ENCODE measurements at places on chromosomes 2 and 18. TPM values are rescaled to one million over a fixed set of nuclear protein-coding genes. Genes with fewer than 3 reads are reported as not detected.

Gene ST8SIA5
- not detected for total RNA-seq

Gene TEKT4
- total RNA-seq: 0.15 TPM

Gene DIS3L2
- total RNA-seq: 30.4 TPM

Gene KCNJ13
- total RNA-seq: not detected

Gene CYP26B1
- total RNA-seq: 0.55 TPM

Gene TRIM54
- total RNA-seq: 8.2 TPM

Gene CHST9
- not detected for total RNA-seq

Gene CAPN14
- total RNA-seq: 0.35 TPM

Gene IL1RL1
- total RNA-seq: 0.55 TPM

Gene CFAP65
- total RNA-seq: not detected

Gene AFF3
- not detected for total RNA-seq

Gene PLEK
- not detected for total RNA-seq

Gene ATP8B1
- total RNA-seq: 16.7 TPM

Gene TTR
- total RNA-seq: not detected

Gene SLC19A3
- 4.5 TPM for total RNA-seq

Gene KYNU
- 44.5 TPM for total RNA-seq

Gene COBLL1
- total RNA-seq: 8.0 TPM

Gene CEBPZOS
- total RNA-seq: 46.5 TPM

Gene PFN4
- 2.6 TPM for total RNA-seq

Gene SERPINB2
- 0.73 TPM for total RNA-seq

Gene RNF144A
- 0.94 TPM for total RNA-seq

Gene NTSR2
- total RNA-seq: not detected

Gene ABCG5
- not detected for total RNA-seq
